ENCODE measurements at places on chromosomes 11 and 22.

- DNase-seq = no peak
Measured at GRCh38 chr11:96082002-96082899, 158.3 kb upstream of the MTMR2 start.

GRCh38 chr11:133895551-133895950 is 50.2 kb upstream of the SPATA19 start:
- no peak for DNase-seq

- no peak for DNase-seq
Measured at GRCh38 chr11:78072455-78072854, 7.2 kb downstream of the NDUFC2 start.

- no peak for DNase-seq
Measured at GRCh38 chr11:67254798-67255197, 11.5 kb upstream of the GRK2 start.

GRCh38 chr11:10899121-10899830 is 41.4 kb upstream of the ZBED5 start:
- DNase-seq = no peak

GRCh38 chr22:42418811-42419242 is 13.4 kb downstream of the NFAM1 start:
- DNase-seq = peak; percentile 43

GRCh38 chr11:91243051-91243450 is 981.6 kb upstream of the FAT3 start:
- DNase-seq = no peak

DNA sequence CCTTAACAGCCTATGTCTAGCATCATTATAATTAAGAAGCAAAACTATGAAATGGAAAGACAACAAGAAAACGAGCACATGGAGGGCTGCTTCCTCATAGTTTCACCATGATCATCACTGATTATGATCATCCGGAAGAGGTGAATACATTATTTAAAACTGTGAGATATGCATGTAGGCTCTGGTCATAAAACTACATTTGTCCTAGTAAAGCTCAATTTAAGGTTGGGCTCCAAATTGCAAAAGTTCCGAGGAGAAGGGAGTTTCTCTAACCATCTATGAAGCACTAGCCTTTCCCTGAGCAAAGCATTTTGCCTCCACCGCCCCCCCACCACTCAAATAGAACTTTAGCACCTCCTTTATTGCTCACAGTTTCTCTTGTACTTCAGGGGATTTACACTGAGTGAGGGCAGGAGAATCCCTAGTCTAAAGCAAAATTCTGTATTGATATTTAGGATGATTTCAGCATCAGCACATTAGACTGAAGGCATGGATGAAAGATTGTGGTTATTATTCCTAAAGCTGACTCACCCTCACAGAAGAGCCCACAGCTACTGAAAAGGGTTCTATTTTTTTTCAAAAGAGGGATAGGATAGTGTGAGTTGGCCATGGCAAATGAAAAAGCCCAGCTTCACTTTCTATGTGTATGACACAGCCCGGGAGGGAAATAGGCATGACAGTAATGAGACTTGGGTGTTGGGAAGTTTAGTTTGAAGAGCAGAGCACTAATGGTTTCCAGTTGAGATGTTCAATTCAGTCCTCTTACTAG is 203.4 kb downstream of the CADM1 start:
- DNase-seq = no peak

- DNase-seq = peak; percentile 55
Measured at GRCh38 chr11:57566005-57566904, 1.2 kb downstream of the UBE2L6 start.

DNA sequence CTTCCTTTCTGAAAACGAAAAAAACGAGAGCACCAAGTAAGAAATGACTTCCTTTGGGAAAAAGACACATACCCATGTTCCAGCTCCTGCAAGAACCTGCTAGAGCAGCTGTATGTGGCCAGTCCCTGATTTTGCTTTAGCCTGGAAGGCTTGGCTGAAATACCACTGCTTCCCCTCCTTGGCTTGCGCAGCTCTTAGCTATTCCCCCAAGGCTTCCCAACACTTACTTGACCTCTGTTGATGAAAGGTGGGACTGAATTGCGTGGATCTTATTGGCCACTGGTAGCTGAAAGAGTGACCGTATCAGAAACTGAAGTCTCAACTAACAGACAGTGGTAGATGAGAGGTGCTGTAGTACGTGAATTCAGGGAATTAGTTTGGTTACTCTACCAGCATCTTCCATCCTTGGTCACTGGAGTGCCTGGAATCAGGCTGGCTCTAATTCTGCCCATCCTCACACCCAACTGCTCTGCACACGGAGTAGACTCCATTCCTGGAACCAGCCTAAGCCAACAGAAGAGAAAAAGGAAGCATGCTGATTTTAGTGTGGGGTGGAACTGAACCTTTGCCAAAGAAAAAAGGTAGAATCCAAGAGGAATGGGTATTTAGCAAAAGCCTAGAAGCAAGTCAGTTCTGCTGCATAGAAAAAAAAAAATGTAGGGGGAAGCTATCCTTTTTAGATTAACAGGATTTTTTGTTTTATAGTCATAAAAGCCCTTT is 73.8 kb upstream of the CRTAM start:
- DNase-seq = no peak

DNA sequence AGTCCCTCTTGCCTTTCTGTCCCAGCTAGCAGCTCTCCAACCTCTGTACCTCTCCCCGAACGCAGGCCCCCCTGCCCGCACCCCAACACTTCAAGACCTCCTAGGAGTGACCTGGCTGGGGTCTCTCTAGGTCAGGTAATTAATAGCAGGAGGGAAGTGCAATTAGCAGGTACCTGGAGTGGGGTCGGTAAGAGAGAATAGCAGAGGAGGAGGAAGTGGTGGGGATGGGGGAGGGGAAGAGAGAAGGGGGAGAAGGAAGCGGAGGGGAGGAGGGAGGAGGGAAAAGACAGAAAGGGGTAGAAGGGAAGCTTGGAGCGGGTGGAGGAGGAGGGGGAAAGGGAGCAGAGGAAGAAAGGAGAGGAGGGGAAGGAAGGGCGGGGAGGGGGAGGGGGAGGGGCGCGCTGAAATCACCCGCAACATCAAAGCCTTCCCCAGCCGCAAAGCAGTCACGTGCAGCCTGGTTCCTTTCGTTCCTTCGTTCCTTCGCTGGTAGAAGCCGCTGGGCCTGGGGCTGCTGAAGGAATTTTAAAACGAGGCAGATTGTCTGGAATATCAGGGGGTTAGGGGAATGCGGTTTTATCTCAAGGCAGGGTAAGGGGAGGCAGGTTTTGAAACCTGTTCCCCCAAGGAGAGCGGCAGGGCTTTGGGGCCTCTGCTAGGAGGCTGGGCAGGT is 29.3 kb upstream of the TCF20 start:
- peak; percentile 62 for DNase-seq

DNA sequence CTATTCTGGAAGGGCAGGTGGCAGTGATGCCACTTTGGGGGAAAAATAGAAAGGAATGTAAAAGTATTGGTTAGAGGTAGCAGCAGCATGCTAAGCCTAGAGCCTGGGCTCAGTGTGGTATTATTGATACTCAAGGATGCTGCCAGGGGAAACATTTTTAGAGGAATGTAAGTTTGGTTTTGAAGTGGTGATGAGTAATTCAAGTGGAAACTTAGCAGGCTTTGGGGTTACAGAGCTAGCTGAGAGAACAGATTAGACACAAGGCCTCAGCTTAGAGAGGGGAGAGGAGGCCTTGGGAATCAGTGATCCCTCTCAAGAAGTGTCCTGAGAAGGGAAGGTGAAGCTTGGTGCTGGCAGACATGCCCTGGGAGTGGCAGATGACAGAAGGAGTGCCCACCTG is 32.9 kb upstream of the DDI1 start:
- no peak for DNase-seq

DNA sequence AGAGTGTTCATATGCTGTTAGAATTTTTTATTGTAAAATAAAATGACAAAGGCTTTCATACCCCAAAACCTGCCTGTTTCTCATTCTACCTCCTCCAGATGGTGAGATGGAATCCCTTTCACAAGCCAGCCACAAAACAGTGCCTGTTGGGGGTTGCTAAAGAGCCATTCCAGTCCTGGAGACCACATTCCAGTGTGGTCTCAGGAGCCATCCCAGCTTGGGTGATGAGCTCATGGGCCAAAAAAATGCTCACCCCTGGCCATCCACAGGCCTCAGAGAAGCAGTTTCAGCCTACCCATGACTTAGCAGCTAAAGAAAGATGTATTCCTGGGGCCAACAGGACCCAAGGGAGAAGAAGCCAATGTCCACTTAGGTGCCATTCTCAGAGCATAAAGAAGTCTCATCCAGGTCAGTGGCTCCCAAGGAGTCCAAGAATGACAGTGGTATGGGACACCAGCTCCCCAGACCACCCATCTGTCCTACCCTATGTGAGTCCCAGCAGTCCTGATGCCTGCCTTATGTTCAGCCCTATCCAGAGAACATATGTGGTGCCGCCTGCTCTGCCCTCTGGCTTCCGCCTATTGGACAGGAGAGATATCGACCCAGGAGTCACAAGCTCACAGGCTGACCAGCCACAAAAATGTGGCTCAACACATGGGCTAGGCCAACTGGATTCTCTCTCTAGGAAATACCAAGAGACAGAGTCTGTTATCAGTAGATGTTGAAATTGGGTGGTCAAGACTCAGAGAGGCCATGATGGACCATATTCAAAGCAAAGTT is 26.4 kb downstream of the C11orf91 start:
- no peak for DNase-seq

DNA sequence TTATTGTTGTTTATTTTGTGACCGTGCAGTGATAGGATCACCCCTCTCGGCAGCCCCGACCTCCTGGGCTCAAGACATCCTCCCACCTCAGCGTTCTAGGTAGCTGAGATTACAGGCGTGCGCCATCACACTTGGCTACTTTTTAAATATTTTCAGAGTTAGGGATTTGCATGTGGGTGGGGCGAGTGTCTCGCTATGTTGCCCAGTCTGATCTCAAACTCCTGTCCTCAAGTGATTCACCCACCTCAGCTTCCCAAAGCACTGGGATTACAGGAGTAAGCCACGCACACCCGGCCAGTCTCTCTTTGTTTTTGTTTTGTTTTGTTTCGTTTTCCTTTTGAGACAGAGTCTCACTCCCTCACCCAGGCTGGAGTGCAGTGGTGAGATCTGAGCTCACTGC is 1.2 kb upstream of the INTS5 start:
- DNase-seq = no peak

GRCh38 chr11:63443714-63444113 is 47.3 kb downstream of the PLAAT5 start:
- no peak for DNase-seq

- DNase-seq = no peak
Measured at GRCh38 chr11:70551351-70552166, 153.2 kb downstream of the CTTN start.

DNA sequence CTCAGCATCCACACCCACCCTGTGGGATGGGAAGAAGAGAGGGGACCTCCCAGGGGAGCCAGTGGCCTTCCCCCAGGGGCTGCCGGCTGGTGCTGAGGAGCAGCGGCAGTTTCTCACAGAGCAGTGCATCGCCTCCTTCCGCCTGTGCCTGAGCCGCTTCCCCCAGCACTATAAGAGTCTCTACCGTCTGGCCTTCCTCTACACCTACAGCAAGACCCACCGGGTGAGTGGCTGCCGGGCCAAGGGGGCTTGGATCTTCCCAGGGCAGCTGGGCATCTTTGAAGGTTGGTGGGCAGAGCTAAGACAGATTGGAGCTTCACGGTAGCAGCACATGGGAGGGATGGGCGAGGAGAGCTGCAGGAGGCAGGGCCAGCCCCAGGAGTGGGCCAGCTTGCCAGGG is 61.8 kb upstream of the SUSD2 start:
- DNase-seq = no peak

DNA sequence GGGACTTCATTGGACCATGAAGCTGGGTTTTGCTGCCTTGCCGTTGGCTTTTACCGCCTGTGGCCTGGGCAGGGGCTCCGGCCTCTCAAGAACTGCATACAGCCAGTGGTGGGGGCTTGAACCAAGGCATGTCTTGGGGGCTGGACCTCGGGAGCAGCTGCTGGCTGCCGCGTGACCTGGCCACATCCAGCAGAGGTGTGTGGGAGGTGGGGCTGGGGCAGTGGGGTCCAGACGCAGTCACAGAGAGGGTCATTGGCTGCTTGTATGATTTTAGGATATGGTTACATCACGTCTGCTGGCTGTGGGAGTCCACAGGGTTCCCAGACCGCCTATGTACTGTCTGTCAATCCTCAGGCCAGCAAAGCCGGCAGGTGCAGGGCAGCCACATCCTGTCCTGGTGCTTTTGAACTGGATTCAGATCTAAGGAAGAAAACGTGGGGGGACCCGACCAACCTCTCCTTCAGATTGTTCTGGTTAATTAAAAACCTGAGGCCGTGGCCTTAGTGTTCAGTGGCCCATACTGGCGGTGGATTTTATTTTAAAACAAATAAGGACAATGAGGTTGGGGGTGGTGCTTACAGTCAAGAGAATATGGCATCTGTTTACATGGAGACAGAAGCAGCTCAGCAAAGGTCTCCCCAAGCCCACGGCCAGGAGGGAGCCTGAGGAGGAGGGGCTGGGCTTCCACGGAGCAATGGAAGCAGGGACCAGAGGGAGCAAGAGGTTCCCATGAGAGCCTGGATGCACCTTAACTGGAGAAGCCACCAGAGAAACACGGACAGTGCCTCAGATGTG is 426.0 kb downstream of the TBC1D22A start:
- no peak for DNase-seq

DNA sequence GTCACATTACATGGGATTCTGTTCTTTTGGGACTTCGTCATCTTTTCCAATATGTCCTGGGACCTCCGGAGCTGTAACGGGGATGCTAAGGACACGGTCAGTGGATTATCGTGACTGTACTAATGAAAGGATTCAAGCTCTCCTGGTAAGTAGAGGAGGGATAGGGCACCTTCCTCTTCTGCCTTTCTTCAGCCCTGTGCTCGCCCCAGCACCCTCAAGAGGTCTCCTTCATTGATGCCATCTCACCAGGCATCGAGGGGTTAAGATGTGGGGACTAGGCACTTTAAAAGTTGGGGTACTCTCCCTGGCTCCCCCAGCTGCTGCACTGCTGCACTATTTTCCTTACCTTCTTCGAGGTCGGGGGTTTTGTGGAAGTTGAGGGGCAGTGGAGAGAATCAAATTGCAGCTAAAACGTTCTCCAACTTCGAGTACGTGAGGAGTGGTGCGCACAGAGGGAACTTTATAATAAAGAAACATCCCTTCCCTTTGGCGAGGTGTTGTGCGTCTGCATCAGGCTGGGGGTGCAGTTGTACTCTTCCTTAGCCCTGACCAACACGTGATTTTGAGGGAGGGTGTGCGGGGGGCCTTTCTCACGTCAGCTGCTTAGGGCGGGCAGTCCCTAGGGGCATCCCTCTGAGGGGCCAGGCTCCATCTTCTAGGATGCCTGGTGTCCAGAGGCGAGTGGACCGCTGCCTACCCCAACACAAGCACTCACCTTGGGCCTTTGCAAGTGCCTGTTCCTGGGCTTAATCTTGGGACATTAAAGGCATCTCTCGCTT is 96.1 kb downstream of the GRAMD1B start:
- no peak for DNase-seq

GRCh38 chr11:94171693-94172440 is 43.2 kb downstream of the PANX1 start:
- DNase-seq = peak; percentile 78

GRCh38 chr11:75246006-75246670 is 5.6 kb downstream of the TPBGL start:
- DNase-seq = no peak

DNA sequence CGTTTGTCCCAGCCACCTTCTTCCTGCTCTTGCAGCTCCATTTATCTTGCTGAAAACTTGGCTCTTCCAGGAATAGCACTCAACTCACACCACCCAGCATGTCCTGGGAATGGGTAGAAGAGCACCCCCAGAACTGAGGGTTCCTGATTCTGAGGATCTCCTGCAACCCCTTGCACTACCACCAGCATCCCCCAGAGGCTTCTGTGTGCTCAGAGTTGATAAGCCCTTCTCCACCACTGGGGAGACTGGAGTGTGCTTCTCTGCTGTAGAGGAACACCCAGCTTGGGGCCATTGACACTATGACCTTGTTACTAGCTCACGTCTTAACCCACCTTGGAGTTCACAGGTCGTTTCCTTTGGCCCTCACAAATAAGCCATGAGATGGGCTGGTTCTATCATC is 121.0 kb downstream of the GRIK4 start:
- no peak for DNase-seq
